ENCODE measurements at places on chromosomes 5 and 9.

DNA sequence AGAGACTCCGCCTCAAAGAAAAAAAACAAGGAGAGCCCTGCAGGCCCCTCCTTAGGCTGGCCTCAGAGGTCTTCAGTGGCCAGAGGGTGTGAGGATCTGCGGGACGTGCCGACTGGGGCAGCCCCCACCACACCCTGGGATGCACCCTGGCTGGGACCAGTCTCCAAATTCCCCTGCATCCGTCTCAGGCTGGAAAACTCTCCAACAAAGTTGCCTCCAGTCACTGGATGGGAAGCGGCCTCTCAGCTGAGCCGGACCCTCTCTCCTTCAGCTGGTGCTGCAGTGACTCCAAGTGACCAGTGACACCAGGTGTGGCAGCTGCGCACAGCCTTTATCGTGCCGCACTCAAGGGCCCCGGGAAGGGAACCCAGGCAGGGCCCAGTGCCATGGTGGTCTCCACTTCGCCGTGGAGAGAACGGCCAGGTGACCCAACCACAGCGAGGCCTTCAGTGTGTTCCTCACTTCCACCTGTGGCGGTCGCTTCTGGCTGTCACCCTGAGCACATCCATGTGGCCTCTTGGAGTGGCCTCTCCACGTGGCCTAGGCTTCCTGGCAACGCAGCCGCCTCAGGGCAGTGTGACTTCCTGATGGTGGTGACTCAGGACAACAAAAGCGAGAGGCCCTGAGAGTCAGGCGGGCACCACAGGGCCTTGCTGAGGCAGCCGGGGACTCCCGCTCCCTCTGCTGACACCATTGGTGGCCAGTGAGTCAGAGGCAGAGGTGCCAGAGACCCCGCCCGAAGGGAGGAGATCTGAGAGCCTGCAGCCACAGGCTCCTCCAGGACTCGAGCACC lies 19.3 kb upstream of the CAMSAP1 start:
- DNase-seq = no peak

GRCh38 chr5:33576726-33577590 lies 136.2 kb downstream of the TARS1 start:
- DNase-seq = no peak

- peak; percentile 65 for DNase-seq
Measured at GRCh38 chr9:86353655-86354010, 577 bp downstream of the TUT7 start.

DNA sequence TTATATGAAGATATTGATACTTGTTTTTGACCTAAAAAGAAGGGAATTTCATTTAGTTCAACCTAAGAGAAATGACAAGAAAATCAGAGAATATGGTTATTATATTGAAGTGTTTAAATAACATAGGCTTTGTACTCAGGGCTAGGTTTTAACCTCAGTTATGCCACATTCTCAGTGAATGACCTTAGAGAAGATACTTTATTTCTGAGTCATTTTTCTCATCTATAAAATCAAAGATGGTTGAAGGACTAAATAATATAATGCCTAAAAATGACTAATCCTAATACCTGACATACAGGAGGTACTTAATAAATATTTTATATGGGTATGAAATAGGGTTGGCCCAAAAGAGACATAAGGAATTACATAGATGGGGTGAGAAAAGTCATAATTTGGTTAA lies 32.3 kb downstream of the DIMT1 start:
- DNase-seq = no peak

DNA sequence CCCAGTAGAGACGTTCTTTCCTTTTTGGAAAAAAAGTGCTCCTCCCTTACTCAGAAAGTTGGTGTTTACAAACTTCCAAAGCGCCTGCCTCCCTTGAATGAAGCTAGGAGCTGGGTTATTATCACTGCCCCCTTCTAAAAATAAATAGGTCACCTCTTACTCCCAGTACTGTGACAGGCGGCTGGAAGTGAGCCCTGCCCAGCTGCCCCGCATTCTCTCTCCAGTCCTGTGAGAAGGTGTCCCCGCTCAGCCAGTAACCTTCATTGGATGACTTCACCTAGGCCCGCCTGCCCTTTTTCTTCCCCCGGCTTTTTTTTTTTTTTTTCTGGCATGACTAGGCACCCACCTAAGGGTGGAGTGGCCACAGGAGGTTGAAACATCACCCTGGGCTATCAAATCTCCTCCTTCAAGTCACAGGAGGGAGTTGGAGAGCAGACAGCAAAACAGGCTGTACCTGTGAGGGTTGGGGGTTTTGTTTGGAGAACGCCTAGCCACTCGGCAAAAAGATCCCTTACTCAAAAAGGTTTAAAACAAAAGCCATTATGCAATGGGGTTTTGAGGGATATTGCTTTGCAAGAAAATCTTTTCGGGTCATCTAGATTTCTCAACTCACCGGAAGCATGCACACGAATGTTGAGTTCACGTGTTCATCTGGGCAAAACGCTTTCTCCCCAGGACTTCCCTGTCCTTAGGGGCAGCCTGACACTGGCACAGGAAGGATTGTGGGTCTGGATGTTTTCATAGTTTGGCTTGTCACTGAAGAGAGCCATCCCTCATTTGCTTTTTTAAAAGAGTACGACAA lies 43.3 kb upstream of the ZNF622 start:
- peak; percentile 85 for DNase-seq

DNA sequence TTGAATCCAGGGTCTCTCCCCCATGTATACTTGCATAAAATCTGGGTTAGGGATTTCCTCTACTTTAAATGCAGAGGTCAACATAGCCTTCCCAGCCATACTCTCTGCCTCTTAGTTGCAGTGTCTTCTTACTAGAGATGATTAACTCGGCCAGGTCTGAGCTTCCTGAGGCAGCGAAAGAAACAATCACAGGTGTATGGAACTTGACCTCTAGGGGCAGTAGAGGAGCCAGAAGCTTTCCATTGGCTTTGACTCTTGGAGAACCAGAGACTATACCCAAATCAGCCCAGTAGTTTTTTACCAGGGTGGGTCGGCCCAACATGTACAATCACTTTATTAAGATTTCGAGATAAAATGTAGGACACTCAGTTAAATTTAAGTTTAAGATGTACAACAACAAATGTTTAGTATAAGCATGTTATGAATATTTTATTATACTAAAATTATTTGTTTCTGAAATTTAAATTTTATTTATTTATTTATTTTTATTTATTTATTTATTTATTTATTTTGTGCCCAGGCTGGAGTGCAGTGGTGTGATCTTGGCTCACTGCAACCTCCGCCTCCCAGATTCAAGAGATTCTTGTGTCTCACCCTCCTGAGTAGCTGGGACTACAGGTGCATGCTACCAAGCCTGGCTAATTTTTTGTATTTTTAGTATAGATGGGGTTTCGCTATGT lies 48.0 kb upstream of the DMRT3 start:
- DNase-seq = no peak

GRCh38 chr9:130271473-130271872 lies 5.9 kb downstream of the HMCN2 start:
- no peak for DNase-seq

GRCh38 chr9:91488341-91488740 lies 64.7 kb upstream of the NFIL3 start:
- no peak for DNase-seq

DNA sequence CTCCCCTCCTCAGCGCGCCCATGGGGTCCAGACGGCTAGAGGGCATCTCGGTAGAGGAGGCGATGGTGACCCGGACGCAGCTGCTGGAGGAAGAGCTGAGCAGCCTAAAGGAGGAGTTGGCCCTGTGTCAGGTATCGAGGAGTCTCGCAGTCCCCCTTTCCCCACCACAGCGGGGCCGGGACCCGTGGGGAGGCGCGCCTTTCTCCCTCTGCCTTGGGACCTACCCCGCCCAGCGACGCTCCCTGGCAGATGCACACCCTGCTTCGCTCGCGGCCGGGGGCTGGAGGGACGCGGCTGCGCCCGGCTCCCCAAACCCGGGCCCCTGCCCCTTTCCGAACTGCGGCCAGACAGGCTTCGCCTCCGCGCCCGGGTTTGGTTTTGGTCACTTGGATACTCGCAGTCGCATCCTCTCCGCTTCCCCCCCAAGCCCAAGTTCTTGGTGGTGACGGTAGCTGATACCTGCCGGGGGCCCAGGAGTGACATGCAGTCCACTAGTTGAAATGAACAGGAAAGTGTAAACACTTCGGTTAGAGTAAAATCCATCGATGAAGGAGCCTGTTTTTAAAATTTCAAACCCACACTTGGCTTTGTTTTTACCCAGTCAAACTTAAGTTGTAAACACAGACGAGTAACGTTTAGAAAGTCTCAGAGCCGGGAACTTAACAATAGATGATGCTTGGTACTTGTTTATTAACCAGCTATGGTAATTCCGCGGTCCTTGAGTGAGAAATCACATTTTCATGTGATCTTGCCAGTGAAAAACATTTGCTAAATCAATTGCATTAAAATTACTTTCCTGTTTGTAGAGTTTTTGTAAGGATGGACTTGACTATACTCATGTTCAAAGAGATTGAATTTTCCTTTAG lies 688 bp downstream of the CNTLN start:
- DNase-seq = peak; percentile 34

DNA sequence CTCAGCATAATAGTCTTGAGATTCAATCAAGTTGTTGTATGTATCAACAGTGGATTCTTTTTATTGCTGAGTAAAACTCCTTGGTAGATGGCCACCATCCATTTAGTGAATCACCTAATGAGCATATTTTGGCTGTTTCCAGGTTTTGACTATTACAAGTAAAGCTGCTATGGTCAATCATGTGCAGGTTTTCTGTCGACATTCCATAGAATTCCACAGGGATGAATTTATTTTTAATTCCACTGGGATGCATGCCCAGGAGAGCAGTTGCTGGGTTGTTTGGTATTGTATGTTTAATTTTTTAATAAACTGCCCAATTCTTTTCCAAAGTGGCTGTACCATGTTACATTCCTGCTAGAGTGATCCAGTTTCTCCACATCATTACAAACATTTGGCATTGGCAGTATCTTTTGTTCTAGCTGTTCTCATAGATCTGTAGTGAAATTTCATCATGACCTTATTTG lies 10.5 kb upstream of the S1PR3 start:
- DNase-seq = no peak

GRCh38 chr5:122902263-122902662 lies 56.9 kb downstream of the SNX24 start:
- no peak for DNase-seq

DNA sequence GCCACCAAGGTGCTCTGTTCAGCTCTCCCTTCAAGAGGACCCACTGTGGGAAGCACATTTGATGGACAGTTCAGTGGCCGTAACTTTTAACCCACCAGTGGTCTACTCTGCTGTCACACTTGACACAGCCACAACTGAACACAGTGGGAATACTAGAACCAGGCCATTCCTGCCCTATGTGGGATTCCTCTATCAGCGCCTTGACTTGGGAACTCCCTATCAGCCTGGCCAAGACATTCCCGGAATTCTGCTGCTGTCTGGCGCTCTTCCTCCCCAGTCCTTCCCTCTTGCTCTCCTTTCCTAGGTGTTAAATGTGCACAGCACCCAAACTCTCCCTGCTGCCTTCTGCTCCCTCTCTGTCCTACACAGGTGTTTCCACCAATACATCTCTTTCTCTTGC lies 23.1 kb upstream of the SH3PXD2B start:
- no peak for DNase-seq

- no peak for DNase-seq
Measured at GRCh38 chr5:7473668-7474215, 77.8 kb downstream of the ADCY2 start.

GRCh38 chr5:457195-457961 lies 14.4 kb downstream of the EXOC3 start:
- no peak for DNase-seq

GRCh38 chr9:122821278-122821943 lies 7.0 kb downstream of the PDCL start:
- peak; percentile 44 for DNase-seq

- DNase-seq = no peak
Measured at GRCh38 chr5:74009502-74009901, 383.5 kb downstream of the ARHGEF28 start.

DNA sequence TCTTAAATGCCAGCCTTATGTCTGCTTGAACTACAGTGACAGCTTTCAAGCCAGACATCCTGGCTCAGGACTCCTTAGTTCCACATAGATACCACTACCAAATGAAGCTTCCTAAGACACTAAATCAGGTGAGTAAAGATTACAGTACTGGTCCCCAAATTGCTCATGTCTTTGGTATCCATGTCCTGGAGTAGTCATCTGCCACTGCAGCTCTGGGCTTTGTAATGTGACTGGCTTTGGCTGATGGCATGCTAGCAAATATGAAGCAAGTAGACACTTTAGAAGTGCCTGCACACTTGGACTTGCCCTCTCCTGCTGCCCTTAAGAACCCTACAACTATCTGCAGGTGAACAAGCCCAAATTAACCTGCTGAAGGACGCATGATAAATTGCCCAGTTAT lies 334.9 kb downstream of the BNC2 start:
- no peak for DNase-seq

GRCh38 chr5:6649186-6649585 lies 15.9 kb downstream of the SRD5A1 start:
- DNase-seq = no peak

DNA sequence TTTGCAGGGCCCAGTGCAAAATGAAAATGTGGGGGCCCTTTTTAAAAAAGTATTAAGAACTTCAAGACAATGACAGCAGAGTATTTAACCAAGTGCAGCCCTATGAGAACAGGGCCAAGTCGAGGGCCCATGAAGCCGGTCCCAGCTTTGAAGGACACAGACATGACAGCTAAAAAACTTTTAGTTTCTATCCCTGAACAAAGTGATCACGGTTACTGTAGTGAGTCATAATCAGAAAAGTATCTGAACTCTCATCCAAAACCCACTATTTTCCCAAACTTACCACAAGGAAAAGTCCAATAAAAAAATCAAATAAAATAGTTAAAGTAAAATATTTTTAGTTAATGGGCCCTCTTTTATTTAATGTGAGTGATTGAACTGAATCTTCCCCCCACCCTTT lies 126.0 kb downstream of the MEF2C start:
- DNase-seq = no peak

DNA sequence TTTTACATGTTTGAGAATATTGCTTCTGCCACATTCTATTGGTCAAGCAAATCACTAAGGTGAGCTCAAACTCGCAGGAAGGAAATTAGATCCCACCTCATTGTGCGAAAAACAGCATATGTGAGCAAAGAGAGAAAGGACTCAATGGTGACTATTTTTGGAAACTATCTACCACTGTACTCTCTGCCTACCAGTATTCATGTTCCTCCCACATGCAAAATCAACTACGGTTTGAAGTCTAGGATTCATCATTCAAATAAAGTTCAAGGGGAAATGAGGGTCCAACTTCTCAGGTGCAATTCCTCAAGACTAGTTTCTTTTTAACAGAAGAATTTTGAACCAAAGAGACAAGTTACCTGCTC lies 60.6 kb downstream of the FAM174A start:
- no peak for DNase-seq

- DNase-seq = peak; percentile 18
Measured at GRCh38 chr5:368183-369084, 46.9 kb downstream of the AHRR start.

- DNase-seq = no peak
Measured at GRCh38 chr5:144125163-144125726, 45.2 kb downstream of the YIPF5 start.

DNA sequence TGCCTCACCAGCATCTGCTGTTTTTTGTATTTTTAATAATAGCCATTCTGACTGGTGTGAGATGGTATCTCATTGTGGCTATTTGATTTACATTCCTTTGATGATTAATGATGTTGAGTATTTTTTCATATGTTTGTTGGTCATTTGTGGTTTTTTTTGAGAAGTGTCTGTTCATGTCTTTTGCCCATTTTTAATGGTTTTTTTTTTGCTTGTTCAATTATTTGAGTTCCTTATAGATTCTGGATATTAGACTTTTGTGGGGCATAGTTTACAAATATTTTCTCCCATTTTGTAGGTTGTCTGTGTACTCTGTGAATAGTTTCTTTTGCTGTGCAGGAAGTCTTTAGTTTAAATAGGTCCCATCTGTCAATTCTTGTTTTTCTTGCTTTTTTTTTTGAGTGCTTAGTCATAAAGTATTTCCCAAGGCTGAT lies 148.1 kb downstream of the NPR3 start:
- DNase-seq = no peak

All from colonic mucosa (tissue), 4 donors.